ENCODE measurements at places on chromosomes 7 and 10.
A peak's percentile ranks its signal among the peaks of the same experiment; 100 is the strongest.

- H3K27ac ChIP-seq, result peak overlapping the region; percentile 99
- no peak for DNase-seq
- peak overlapping the region; percentile 73 for H3K4me3 ChIP-seq
- H3K36me3 ChIP-seq, result peaks cover 2% of the 10 kb centered on the region
- H3K4me1 ChIP-seq, result peaks cover 63% of the 10 kb centered on the region
Observed at GRCh38 chr7:150663802-150664494, 21.6 kb upstream of the GIMAP2 start.

- no peak overlapping the region for H3K4me3 ChIP-seq
- peak overlapping the region; percentile 4 for H3K27ac ChIP-seq
- no peaks in the 10 kb centered on the region for H3K27me3 ChIP-seq
- no peak for DNase-seq
- H3K4me1 ChIP-seq, result peaks cover 9% of the 10 kb centered on the region
- no peaks in the 10 kb centered on the region for H3K36me3 ChIP-seq
Observed at GRCh38 chr7:70325509-70326101, 727.3 kb downstream of the AUTS2 start.

GRCh38 chr10:77604063-77604462 lies 33.5 kb downstream of the KCNMA1 start:
- H3K36me3 ChIP-seq, result no peaks in the 10 kb centered on the region
- no peak overlapping the region for H3K27ac ChIP-seq
- H3K4me3 ChIP-seq, result no peak overlapping the region
- peaks cover 67% of the 10 kb centered on the region for H3K27me3 ChIP-seq
- no peak for DNase-seq

GRCh38 chr10:95389176-95389575 lies 98.4 kb upstream of the PDLIM1 start:
- peaks cover 10% of the 10 kb centered on the region for H3K27me3 ChIP-seq
- no peak overlapping the region for H3K4me3 ChIP-seq
- H3K27ac ChIP-seq, result no peak overlapping the region
- no peaks in the 10 kb centered on the region for H3K4me1 ChIP-seq
- no peaks in the 10 kb centered on the region for H3K36me3 ChIP-seq
- DNase-seq, result no peak

- H3K4me1 ChIP-seq, result no peaks in the 10 kb centered on the region
- DNase-seq, result no peak
- H3K36me3 ChIP-seq, result no peaks in the 10 kb centered on the region
- no peak overlapping the region for H3K4me3 ChIP-seq
Observed at GRCh38 chr10:76454506-76455140, 1023.2 kb downstream of the LRMDA start.

- no peak overlapping the region for H3K27ac ChIP-seq
- H3K27me3 ChIP-seq, result no peaks in the 10 kb centered on the region
- no peaks in the 10 kb centered on the region for H3K4me1 ChIP-seq
- DNase-seq, result no peak
- no peak overlapping the region for H3K4me3 ChIP-seq
Observed at GRCh38 chr7:81725003-81725811, 44.6 kb downstream of the HGF start.

- H3K4me3 ChIP-seq, result no peak overlapping the region
- peaks cover 11% of the 10 kb centered on the region for H3K27me3 ChIP-seq
- DNase-seq, result no peak
- no peak overlapping the region for H3K27ac ChIP-seq
- H3K4me1 ChIP-seq, result no peaks in the 10 kb centered on the region
Observed at GRCh38 chr7:45446195-45446944, 127.8 kb upstream of the ADCY1 start.

GRCh38 chr10:92103376-92104090 lies 180.0 kb downstream of the BTAF1 start:
- H3K27ac ChIP-seq, result no peak overlapping the region
- no peak for DNase-seq
- H3K4me1 ChIP-seq, result peaks cover 16% of the 10 kb centered on the region
- H3K36me3 ChIP-seq, result peaks cover 6% of the 10 kb centered on the region

- no peak overlapping the region for H3K27ac ChIP-seq
- no peaks in the 10 kb centered on the region for H3K27me3 ChIP-seq
- no peaks in the 10 kb centered on the region for H3K4me1 ChIP-seq
- no peaks in the 10 kb centered on the region for H3K36me3 ChIP-seq
- DNase-seq, result no peak
Observed at GRCh38 chr10:52908478-52908877, 135.9 kb upstream of the MBL2 start.

DNA sequence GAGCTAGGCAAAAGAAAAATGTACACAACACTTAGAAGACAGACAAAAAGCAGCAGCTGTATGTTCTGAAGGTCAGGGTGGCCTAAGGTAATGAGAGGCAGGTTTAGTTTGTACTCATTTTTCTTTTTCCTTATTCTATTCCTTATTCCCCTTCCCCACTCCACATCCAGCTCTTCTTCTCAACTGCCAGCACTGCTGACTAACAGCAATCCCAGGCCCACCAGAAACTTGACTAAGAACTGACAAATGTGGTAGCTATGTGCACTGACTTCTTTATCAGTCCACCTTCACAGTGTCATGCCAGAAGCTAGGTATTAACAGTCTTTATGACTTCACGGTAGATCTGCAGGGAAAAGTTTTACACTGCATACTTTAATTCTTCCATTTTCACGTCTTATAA lies 6.1 kb downstream of the COPG2 start:
- no peak overlapping the region for H3K27ac ChIP-seq
- H3K27me3 ChIP-seq, result no peaks in the 10 kb centered on the region
- no peak for DNase-seq
- H3K36me3 ChIP-seq, result peaks cover 16% of the 10 kb centered on the region
- H3K4me3 ChIP-seq, result no peak overlapping the region

DNA sequence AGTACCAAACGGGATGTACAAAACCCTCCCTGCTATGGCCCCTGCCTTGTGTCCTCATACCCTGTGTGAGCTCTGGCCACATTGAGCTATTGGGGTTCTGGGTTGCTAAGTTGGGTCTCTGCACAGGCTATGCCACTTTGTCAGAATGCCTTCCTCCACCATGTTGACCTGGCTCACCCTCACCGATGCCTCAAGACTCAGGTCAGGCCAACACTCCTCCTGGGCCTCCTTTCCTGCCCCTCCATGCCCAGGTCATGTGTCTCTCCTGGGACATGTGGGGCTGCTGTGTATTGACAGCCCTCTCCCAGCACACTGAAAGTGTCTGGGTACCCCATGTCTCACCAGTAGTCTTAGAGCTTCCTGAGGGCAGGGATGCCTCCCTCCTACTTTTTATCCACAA lies 14.6 kb downstream of the TRPV5 start:
- no peak overlapping the region for H3K4me3 ChIP-seq
- H3K27ac ChIP-seq, result no peak overlapping the region

DNA sequence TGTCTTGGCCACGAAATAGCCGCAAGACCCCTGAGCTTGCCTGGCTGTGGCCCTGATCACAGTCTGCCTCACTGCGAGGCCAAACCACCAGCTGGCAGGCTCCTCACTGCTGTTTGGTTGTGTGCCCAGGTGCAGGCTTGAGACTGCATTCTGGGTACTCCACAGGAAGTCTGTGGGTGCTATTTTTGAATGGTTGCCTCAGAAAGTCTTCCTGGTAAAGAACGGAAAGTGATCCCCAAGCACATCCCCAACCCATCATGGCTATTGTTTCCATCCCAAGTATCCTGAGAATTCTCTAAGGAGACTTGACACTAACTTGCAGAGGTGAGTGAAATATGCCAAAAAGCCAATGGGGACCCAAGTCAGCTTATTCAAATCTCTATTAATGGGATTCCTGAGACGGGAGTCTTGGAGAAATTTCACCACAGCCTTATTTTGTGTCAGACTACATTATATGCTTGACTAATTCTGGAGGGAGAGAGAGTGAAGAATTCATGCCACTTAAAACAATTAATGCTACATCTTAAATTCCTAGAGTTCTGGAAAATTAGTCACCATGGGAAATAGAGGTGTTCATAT lies 170.9 kb downstream of the RAMP3 start:
- no peak overlapping the region for H3K4me3 ChIP-seq
- no peak overlapping the region for H3K27ac ChIP-seq
- DNase-seq, result no peak
- H3K27me3 ChIP-seq, result peaks cover 20% of the 10 kb centered on the region

DNA sequence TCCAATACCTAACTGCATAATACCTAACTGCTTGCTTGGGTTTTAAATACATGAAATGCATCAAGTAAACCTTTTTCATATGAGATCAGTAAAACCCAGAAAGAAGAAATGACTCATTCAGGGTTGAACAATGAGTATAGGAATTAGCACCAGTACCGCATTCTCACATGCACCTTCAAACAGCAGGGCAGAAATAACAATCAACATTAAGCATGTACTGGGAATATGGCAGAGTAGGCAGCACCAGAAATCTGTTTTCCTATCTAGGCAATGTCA lies 850.3 kb upstream of the SORCS1 start:
- H3K27ac ChIP-seq, result no peak overlapping the region
- no peaks in the 10 kb centered on the region for H3K27me3 ChIP-seq
- no peak for DNase-seq
- H3K4me1 ChIP-seq, result no peaks in the 10 kb centered on the region
- no peak overlapping the region for H3K4me3 ChIP-seq
- no peaks in the 10 kb centered on the region for H3K36me3 ChIP-seq

DNA sequence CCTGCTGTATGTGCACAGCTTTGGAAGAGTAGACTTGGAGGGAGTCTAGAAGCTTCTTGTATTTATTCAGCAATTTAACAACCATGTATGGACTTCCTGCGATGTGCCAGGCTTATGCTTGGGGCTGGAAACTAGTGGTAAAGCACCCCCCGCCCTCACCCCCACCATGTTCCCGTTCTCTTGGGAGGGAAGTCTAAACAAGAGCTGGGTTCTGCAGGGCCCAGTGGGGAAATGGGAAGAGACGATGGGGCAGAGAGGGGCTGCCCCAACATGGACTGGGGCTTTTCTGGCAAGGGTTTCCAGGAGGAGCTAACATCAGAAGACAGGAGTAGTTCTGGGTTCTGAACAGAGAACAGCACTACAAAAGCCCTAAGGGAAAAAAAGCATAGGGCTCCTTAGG lies 8.0 kb downstream of the RASSF4 start:
- peaks cover 22% of the 10 kb centered on the region for H3K4me1 ChIP-seq
- peak overlapping the region; percentile 49 for H3K27ac ChIP-seq
- H3K4me3 ChIP-seq, result no peak overlapping the region
- no peaks in the 10 kb centered on the region for H3K36me3 ChIP-seq
- H3K27me3 ChIP-seq, result no peaks in the 10 kb centered on the region

DNA sequence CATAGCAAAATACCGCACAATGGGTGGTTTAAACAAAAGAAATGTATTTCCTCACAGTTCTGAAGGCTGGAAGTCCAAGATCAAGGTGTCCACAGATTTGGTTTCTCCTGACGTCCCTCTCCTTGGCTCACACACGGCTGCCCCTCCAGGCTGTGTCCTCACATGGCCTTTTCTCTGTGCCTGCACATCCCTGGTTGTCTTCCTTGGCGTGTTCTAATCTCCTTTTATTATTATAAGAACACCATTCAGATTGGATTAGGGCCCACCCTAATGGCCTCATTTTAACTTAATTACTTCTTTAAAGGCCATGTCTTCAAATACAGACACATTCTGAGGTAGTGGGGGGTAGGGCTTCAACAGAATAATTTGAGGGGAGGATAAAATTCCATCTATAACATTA lies 87.9 kb downstream of the FZD1 start:
- H3K36me3 ChIP-seq, result no peaks in the 10 kb centered on the region
- H3K4me1 ChIP-seq, result no peaks in the 10 kb centered on the region
- DNase-seq, result no peak

GRCh38 chr10:98425511-98426352 lies 10.8 kb upstream of the PYROXD2 start:
- H3K4me1 ChIP-seq, result no peaks in the 10 kb centered on the region
- no peaks in the 10 kb centered on the region for H3K27me3 ChIP-seq
- peaks cover 5% of the 10 kb centered on the region for H3K36me3 ChIP-seq
- no peak for DNase-seq

- no peaks in the 10 kb centered on the region for H3K27me3 ChIP-seq
- H3K36me3 ChIP-seq, result peaks cover 4% of the 10 kb centered on the region
- peaks cover 43% of the 10 kb centered on the region for H3K4me1 ChIP-seq
- peak overlapping the region; percentile 94 for H3K27ac ChIP-seq
- no peak for DNase-seq
Observed at GRCh38 chr10:61937631-61938351, 36.3 kb downstream of the ARID5B start.

DNA sequence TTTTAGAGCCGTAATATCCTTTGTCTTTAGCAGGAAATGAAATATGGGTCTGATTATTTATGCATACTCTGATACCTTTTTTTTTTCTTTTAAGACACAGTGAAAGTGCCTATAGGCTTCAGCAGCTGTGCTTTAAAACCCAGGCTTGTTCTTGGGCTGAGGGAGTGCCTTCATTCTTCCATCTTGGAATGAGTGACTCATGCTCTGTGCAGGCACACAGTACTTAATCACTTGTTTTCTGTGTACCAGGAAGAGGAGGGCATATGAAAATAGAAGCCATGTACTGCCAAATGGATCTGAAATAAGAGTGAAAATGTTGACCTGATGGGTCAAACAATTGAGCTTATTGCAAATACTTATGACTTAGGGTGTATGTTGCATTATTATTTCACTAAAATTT lies 12.0 kb downstream of the INPP5F start:
- H3K36me3 ChIP-seq, result no peaks in the 10 kb centered on the region
- no peaks in the 10 kb centered on the region for H3K27me3 ChIP-seq
- H3K4me3 ChIP-seq, result peak overlapping the region; percentile 68
- DNase-seq, result no peak
- H3K4me1 ChIP-seq, result peaks cover 24% of the 10 kb centered on the region
- H3K27ac ChIP-seq, result peak overlapping the region; percentile 75

DNA sequence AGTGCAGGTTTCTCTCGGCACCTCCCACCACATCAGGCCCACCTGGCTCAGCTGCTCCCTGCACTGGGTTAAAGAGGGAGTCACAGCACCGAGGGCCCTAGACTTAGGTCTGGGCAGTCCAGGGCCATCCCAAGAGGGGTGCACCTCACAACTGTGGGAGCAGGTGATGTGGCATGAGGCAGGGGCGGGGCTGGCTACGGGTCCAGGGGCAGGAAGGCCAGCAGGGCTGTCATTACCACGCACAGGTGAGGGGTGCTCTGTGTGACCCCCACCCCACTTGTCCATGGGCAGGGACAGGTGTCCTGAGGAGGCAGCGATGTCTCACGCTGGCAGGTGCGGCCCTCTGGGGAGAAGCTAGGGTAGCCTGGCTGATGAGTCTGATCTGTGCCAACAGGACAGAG lies 40.5 kb upstream of the DPYSL4 start:
- no peaks in the 10 kb centered on the region for H3K36me3 ChIP-seq
- H3K4me3 ChIP-seq, result no peak overlapping the region
- H3K27me3 ChIP-seq, result peaks cover 8% of the 10 kb centered on the region

- no peak for DNase-seq
- peaks cover 42% of the 10 kb centered on the region for H3K27me3 ChIP-seq
Observed at GRCh38 chr10:43692051-43692825, 43.6 kb upstream of the ZNF32 start.

DNA sequence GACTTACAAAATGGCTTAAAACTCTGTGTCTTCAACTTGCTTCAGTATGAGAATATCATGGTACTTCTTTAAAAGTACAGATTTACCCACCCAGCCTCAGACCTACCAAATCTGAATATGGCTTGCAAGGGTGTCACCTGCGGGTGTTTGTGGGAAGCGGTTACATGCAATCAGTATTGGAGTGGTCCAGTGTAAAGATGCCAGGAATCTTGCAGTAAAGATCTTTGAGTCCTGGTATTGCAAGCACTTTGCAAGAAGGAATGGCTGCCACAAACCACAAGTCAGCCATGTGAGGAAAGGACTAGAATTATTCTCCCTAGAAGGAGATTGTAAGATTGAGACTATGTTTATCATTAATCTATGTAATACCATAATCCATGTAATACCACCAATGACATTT lies 115.1 kb downstream of the PON1 start:
- peaks cover 6% of the 10 kb centered on the region for H3K27me3 ChIP-seq
- H3K27ac ChIP-seq, result no peak overlapping the region
- DNase-seq, result no peak
- H3K4me3 ChIP-seq, result no peak overlapping the region
- H3K4me1 ChIP-seq, result peaks cover 3% of the 10 kb centered on the region
